ENCODE measurements at places on chromosomes 16 and 17.

DNA sequence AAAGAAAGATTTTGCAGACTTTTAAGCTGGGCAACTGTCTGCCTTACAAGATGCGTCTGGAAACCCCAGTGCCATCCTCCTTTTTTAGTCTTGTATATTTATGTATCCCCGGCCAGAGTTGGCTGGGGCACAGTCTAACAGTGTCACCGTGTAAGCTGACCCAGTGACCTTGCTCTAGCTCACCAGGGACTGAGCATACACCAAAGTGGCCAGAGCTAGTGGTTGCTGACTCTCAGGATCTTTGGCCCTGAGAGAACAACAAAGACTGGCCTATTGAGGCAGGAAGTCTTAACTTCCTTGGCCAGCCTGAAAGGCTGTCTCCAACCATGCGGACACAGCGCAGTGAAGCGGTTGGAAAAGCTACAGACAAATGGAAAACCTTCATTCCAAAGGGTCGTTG lies 745.2 kb downstream of the WWOX start:
- no peak for DNase-seq

DNA sequence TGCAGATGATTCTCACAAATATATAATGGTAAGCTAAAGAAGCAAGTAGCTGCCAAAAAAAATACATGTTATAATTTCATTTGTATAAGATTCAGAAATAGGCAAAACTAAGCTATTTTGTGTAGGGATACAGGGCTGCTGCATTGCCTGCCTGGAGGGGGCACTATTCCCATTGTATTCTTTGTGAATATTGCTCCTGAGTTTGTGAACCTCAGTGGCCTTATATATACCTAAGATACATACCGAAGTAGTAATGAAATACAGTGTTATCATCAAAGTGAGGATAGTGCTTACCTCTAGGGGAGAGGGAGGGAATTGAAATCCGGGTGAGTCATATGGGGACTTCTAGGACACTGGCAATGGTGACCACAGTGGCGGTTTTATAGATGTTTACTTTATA lies 53.5 kb downstream of the C17orf58 start:
- DNase-seq, result no peak

DNA sequence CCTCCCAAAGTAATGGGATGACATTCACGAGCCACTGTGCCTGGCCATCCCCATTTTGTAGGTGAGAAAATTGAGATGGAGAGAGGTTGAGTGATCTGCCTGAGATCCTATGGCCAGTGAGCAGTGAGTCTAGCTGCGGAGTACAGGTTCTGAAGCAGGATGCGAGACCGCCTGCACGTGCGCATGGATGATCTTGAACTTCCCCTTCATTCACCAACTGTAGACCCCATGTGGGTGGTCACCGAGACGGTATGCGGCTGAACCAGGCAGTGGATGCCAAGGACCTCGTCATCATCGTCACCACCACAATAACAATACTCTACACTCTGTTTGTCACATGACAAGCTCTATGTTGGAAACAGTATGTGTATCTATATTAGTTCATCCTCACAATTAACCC lies 6.2 kb upstream of the SPNS3 start:
- DNase-seq, result no peak

- peak; percentile 86 for DNase-seq
Observed at GRCh38 chr17:75046407-75047289, at the start of the genes ATP5PD and KCTD2. Gene ATP5PD, minus strand, starts transcription at chr17:75046969. Its CDS starts 4,319 bp downstream, at chr17:75042650. Gene KCTD2, plus strand, starts transcription at chr17:75047225. Its CDS starts 26 bp downstream, at chr17:75047251.
